ENCODE measurements at places on chromosomes 6 and 20.

DNA sequence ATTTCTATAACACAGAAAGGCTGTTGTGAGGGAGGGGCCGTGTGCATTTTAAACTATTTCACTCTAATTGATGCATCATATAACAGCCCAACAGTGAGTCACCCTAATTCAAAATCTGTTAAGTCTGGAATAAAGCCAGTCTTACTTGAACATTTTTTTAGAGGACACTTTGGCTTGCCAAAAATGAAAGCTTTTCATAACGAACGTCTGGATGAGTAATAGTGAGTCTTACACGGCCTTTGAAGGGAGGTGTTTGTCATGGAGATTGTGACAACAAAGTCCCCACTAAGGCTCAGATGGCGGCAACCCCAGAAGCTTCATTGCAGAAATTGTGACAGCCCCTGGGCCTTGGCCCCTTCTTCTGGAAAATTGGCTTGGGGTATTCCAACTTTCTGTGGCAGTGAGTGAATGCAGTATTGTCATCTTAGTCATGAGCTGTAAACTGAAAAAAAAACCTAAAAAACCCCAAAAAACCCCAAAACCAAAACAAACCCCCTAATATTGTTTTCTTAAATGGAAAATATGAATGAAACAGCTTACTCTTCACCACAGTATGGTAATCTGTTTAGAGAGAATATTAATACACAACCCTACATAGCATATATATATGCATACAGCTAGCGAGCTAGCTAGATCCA is 92.6 kb upstream of the CLDN20 start:
- DNase-seq: peak; percentile 61

GRCh38 chr20:48689388-48689787 is 138.4 kb downstream of the PREX1 start:
- no peak for DNase-seq

DNA sequence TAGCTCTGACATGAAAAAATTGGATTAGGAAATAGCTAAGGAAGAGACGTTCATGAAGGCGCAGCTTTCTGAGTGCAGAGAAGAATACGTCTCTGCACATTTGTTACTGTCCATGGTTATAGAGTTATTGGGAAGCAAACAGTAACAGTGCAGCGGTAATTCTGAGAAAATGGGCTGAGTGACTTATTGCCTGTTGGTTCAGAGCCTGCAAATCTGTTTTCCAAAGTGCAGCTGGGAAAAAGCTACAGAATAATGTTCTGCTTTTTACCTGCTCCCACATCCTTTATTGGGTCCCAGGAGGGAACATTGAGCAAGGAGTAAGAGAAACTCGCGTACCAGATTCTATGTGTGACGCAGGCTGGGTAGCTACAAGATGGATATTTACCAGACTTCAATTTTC is 160.2 kb downstream of the BTBD3 start:
- no peak for DNase-seq

- DNase-seq: peak; percentile 30
Observed at GRCh38 chr20:1764136-1765033, 106.8 kb upstream of the SIRPG start.

GRCh38 chr6:36272234-36272633 is 2.4 kb downstream of the PNPLA1 start:
- no peak for DNase-seq

- DNase-seq: no peak
Observed at GRCh38 chr6:102417368-102417998, 1024.0 kb downstream of the GRIK2 start.

GRCh38 chr6:15336900-15337560 is 91.2 kb downstream of the JARID2 start:
- no peak for DNase-seq

DNA sequence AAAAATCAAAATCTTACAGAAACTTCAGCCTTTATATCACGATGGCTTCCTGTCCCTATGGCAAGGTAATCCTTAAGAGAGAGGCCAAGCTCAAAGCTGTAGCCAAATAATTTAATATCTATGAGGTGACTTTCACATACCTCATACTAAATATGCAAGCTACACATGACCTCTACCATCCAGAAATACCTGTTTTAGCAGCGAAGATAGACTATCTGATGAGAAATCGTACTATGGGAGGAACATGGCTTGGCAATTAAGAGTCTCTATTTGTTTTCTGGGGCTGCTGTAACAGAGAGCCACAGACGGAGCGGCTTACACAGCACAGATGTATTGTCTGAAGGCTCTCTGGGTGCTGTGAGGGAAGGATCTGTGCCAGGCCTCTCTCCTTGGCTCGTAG is 31.0 kb upstream of the SALL4 start:
- DNase-seq: no peak

GRCh38 chr20:58229198-58229798 is 845 bp upstream of the ANKRD60 start:
- DNase-seq: no peak

- DNase-seq: no peak
Observed at GRCh38 chr20:36260316-36260715, 24.0 kb downstream of the AAR2 start.

GRCh38 chr20:4592316-4593148 is 129.2 kb upstream of the PRND start:
- peak; percentile 11 for DNase-seq

DNA sequence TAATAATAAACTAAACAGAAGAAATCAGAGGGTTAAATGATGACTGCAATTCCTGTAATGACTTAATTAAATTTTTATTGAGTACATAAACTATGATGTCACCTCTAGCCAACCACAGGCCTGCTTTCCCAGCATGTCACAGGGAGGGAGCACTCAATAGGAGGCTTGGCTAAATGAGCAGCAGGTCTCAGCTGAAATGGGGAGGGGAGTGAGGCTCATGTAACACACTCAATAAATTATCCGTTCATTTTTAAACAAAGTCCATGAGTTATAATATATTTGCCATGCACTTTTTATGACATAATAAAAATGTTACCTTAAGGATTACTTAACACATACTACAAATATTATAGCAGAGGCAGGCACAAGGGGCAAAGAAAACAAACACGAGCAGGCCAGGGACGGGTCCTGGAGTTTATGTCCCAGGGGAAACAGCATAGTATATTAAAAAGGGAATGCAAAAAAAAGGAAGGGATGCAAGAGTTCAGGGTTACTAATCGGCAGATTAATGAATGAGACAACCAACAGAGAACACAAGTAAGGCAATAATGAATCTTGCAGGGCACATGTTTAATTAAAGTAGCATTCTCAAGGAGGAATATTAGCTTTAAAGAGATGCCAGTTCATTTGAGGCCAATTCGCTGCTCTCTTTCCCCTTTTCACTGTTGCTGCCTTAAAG is 27.1 kb upstream of the FAM83C start:
- DNase-seq: no peak

- DNase-seq: no peak
Observed at GRCh38 chr6:7865781-7866180, 44.8 kb downstream of the TXNDC5 start.

GRCh38 chr6:48048451-48049146 is 62.4 kb downstream of the PTCHD4 start:
- no peak for DNase-seq

GRCh38 chr6:148565321-148565926 is 181.4 kb upstream of the UST start:
- DNase-seq: no peak

- no peak for DNase-seq
Observed at GRCh38 chr20:59428441-59429205, 128.2 kb downstream of the EDN3 start.

DNA sequence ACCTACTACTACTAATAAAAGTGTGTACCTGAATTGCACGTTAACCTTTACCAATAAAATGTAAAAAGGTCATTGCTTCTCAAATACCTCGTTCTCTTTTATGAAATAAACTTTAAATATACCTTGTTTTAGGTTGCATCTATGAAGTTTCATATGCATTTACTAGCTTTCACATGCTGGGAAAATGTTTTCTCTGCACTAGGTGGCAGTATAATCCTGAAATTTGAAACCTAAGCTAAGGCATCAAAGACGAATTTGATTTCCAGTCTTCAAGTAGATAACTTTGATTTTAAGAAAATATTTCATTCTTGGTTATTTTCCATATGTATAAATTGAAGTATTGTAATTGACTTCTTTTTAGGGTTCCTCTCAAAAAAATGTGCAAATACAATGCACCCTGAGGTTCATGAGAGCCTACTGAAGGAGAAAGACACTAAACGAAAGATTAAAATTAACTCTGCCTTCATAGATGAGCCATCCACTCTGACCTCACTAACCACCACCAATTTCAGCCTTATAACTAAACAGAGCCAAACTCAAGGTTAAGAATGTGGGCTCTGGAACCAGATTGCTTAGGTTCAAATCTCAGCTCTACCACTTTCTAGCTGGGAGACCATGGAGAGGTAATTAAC is 7.3 kb upstream of the COL9A1 start:
- no peak for DNase-seq

- peak; percentile 85 for DNase-seq
Observed at GRCh38 chr6:26284537-26285142, 80.4 kb upstream of the BTN3A2 start.

- DNase-seq: no peak
Observed at GRCh38 chr20:3431109-3431508, 23.6 kb upstream of the DNAAF9 start.

- DNase-seq: no peak
Observed at GRCh38 chr6:27209659-27210269, 37.7 kb upstream of the PRSS16 start.

- DNase-seq: no peak
Observed at GRCh38 chr6:155171747-155172449, 91.9 kb upstream of the CLDN20 start.

GRCh38 chr20:34904202-34904621 is 27.8 kb downstream of the ACSS2 start:
- DNase-seq: no peak

- DNase-seq: no peak
Observed at GRCh38 chr6:3305216-3305565, 46.4 kb downstream of the PSMG4 start.

GRCh38 chr20:59603176-59603575 is 1.2 kb upstream of the PHACTR3 start:
- no peak for DNase-seq

DNA sequence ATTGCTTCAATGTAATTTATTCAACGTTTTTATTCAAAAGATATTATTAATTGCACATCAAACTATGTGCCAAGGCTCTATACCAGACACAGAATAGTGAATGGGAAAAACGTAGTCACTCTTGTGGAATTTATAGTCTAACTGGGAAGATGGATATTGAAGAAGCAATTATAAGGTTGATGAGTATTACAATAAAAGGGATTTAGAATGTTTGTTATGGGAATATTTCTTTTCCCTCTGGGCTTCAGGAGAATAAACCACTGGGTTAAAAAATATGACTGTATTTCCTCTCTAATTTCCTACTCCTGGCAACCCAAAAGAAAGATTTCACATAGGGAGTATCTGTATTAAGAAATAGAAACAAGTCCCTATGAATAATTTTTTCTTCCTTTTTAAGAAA is 25.1 kb upstream of the UTRN start:
- DNase-seq: no peak
